Muscle of leg (tissue), 16 donors: ENCODE measurements at places on chromosomes 7 and 10. TPM values are rescaled to one million over a fixed set of nuclear protein-coding genes. Genes with fewer than 3 reads are reported as not detected.
A peak's percentile ranks its signal among the peaks of the same experiment; 100 is the strongest.

The HMX2 gene
- total RNA-seq = not detected

The AGFG2 gene
- total RNA-seq = 6.1 TPM

The MOGAT3 gene
- not detected for total RNA-seq

The DNAJC12 gene
- total RNA-seq = 8.5 TPM

The TUBAL3 gene
- total RNA-seq = 0.09 TPM

DNA sequence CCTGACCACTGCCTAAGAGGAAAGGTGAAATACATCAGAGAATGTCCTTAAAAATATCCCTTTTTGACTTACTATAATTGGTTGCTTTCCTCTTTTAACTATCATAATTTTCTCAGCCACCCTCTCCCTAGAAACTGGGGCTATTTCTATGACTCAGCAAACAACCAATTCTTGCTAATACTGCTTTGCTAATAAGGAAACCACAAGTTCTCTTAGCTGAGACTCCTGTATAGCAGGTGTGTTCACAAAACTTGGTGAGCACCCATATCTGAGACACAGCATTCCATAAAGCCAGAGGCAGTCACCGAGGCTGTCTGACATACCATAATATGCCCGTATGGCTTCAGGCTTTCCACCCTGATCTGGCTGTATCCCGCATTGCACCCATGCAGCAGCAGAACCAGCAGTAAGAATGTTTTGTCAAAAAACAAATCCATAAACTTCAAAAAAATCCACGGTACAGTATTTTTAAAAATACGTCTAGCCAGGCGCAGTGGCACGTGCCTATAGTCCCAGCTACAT lies 191.7 kb upstream of the C7orf33 start:
- no peaks in the 10 kb centered on the region for H3K4me1 ChIP-seq
- H3K27me3 ChIP-seq = peaks cover 7% of the 10 kb centered on the region
- H3K4me3 ChIP-seq = no peak overlapping the region
- H3K36me3 ChIP-seq = no peaks in the 10 kb centered on the region
- no peak for DNase-seq

DNA sequence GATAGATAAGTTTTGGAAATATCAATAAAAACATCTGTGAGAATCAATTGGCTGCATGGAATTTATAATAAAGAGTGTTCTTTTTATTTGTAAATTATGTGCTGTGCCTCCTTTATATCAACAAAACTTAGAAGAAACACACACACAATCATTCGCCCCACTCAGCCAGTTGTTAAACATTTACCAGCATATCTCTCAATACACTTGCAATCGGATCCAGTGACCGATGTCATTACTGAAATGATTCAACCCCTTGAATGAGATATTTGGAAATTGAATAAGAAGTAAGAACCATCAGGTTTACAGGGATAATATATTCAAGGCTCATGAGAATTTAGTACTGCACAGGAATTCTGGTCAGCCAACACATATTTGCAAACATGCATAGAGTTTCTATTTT lies 35.6 kb downstream of the TAF3 start:
- no peak overlapping the region for H3K4me3 ChIP-seq
- no peaks in the 10 kb centered on the region for H3K36me3 ChIP-seq
- H3K27me3 ChIP-seq = no peaks in the 10 kb centered on the region
- DNase-seq = no peak

DNA sequence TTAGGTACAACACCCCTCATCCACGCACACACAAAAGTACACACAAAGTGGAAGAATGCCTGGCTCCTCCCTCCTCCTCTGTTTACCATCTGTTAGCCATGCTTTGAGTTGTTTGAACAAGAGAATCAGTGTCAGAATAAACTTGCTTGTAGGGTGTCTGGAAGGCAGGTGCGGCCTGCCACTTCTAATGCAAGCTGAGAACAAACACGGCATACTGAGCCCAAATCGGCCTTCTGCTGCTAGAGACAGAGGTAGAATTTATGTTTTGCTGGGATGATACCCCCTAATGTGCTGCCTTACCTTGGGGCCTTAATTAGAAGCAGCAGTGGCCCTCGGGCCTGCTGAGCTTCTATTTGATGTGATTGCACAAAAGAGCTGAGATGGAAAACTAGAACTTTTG lies 24.9 kb upstream of the FAM180A start:
- no peaks in the 10 kb centered on the region for H3K4me1 ChIP-seq
- no peak overlapping the region for H3K4me3 ChIP-seq
- no peak overlapping the region for H3K27ac ChIP-seq
- no peaks in the 10 kb centered on the region for H3K27me3 ChIP-seq

- H3K27me3 ChIP-seq = no peaks in the 10 kb centered on the region
- peaks cover 3% of the 10 kb centered on the region for H3K36me3 ChIP-seq
- H3K27ac ChIP-seq = peak overlapping the region; percentile 33
- H3K4me1 ChIP-seq = peaks cover 5% of the 10 kb centered on the region
- no peak for DNase-seq
- H3K4me3 ChIP-seq = no peak overlapping the region
These were observed 41.8 kb upstream of the FAM133B start for GRCh38 chr7:92631850-92632487.

DNA sequence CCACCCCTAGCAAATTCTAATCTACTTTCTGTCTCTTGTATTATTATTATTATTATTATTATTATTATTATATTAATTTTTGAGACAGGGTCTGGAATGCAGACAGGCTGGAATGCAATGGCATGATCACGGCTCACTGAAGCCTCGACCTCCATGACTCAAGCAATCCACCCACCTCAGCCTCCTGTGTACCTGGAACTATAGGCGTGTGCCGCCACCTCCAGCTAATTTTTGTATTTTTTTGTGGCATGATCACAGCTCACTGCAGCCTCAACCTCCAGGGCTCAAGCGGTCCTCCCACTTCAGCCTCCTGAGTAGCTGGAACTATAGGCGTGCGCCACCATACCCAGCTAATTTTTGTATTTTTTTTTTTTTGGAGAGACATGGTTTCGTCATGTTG lies 2.6 kb upstream of the TMEM139 start:
- H3K4me3 ChIP-seq = no peak overlapping the region
- DNase-seq = no peak
- peaks cover 30% of the 10 kb centered on the region for H3K4me1 ChIP-seq
- H3K27me3 ChIP-seq = no peaks in the 10 kb centered on the region
- H3K27ac ChIP-seq = no peak overlapping the region
- H3K36me3 ChIP-seq = no peaks in the 10 kb centered on the region

DNA sequence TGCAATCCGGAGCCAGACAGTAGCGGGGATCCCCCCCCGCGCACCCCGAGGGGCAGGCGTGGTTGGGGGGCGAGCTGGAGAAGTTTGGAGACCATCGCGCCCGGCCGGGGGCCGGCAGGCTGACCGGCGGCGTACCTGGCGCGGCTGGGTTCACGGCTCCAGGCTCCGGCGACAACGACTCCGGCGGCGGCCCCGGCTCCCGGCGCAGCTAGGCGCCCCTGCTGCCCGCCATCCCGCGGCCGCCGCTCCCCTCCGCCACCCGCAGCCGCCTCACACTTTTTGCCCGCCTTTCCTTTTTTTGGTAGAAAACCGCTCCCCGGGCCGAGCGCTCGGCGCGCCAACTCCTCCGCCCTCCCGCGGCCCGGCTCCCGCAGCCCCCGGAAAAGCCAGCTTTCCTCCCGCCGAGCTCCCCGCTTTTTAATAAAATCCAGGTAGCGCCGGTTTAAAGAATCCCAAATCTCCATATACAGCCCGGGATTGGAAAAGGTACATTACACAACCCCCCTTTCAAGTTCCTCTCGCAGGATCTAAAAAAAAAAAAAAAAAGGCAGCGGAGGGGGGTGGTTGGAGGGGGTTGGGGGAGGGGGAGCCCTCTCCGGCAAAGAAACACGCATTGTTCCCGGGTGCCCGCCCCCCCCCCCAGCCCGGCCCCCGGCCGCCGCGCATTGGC lies at the start of gene TNRC18:
TSS of gene TNRC18 (minus strand) at position 529 of the 670 bp plus-strand sequence. CDS start 2,588 bp downstream, outside the sequence.
- H3K36me3 ChIP-seq = peaks cover 6% of the 10 kb centered on the region
- no peak for DNase-seq
- no peaks in the 10 kb centered on the region for H3K27me3 ChIP-seq
- H3K27ac ChIP-seq = peak within 1 kb of the TSS; percentile 97
- peak within 1 kb of the TSS; percentile 86 for H3K4me3 ChIP-seq
